Stimulated activated CD4-positive, alpha-beta T cell treated with anti-CD3 and anti-CD28 coated beads, Interleukin-1b, Interleukin-23, amount 100 ng/mL, for 1 hour (primary cell): ENCODE measurements at places on chromosomes 5 and 9.

DNA sequence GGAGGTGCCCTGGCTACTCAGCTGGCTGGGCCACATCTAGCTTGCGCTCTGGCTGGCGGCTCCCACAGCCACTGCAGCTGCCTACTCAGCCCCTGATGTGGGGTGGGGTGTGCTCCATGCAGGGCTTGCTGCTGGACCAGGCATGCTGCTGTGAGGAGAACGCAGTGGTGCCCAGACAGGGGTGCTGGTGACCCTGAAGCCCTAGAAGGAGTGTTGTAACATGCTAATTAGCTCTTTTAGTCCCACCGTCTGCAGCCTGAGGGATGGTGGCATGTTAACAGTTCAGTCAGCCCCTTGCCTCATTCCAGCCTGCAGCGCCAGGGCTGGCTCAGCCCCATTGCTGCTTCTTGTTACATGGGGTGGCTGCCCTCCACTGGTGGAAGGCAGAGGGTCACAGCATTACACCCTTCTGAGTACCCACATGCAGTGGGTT lies 642.3 kb downstream of the DMRTA1 start:
- DNase-seq = no peak

GRCh38 chr9:87160148-87161102 lies 213.1 kb upstream of the GAS1 start:
- no peak for DNase-seq

- no peak for DNase-seq
Observed at GRCh38 chr5:179223961-179224360, 121.3 kb downstream of the ADAMTS2 start.

DNA sequence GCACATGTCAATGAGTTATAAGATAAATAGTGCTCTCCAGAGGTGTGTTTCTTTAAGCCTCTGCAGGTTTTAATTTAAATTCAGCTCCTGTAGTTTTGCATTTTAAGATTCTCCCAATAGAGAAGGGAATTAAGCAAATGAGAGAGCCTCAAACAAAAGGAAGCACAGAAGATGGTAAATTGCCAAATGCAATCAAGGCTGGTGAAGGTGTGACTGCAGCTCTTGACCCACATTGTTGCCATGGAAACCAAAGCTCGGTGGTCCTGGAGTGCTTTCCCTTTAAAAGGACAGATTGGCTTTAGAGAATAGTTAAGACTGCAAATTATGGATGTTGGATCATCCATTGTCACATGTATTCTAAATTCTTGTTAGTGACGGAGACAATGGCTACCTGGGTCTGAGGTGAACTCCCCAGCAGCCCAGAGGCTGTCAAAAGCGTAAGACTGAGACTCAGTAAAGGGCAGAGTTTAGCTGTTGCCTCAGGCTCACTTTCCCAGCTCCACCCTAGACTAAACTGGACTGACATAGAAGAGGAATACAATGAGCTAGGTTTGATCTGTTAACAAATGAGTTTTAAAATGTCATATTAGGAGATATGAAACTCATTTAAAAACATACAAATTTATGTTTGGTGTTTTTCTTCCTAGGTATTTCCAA lies 12.3 kb downstream of the GAPT start:
- DNase-seq = no peak

DNA sequence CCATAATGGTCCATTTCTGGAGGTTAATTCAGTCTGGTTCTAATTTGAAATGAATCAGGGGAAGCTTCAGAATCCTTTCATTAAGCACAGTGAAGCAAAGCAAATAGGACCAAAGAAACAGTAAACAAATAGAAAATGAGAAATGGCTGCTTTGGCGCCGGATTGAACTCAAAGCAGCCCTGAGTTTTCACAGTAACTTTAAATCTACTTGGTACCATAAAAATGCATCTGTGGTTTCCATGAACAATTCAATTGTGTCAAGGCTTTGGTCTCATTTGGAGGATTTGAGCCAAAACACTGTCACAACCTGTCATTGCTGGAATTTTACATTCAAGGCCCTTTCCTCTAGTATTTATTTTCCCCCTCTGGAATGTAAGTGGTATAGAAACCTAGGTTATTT lies 25.9 kb upstream of the DAPK1 start:
- no peak for DNase-seq
